ENCODE measurements at places on chromosomes 3 and 15.

GRCh38 chr15:48602358-48603122 is 43.0 kb downstream of the FBN1 start:
- no peak for DNase-seq

DNA sequence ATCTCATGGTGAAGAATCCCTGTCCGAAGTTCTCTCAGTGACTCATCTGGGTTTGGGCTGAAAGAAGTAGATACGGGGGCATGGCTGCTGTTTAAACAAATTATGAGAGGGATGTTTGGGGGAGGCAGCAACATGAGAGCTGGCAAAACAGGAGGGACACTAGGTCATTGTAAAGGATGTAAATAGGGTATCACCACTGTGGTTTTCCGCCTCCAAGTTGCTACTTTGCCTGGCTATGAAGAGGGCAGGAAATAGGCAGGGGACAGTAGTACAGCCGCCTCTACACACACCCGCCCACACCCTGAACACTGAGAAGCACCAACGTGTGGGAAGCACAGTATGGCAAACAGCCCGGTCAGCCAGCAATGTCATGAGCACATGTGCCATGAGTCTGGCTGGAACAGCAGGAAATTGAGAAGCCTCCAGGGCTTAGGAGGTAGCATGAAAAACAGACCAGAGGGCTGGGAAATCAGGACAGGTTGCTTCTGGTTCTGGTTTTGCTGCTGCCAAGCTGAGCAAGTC is 17.1 kb downstream of the HEXA start:
- DNase-seq = no peak

DNA sequence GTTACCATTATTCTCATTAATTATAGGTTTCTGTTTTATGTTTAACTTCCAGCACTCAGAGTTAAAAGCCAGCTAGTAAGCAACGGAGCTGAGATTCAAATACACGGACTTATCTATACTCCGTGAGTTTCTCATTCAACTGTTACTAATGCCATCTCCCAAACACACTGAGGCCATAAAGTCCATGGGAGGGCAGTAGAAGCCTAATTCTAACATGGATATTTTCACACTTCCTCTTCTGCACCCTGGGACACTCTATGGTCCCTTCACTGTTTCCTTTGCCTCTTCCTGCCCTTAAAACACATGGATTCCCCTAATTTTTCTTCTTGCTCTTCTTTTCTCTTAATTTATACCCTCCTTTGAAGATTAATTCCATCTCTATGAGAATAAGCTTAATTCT is 245.0 kb downstream of the KLF13 start:
- DNase-seq = no peak

DNA sequence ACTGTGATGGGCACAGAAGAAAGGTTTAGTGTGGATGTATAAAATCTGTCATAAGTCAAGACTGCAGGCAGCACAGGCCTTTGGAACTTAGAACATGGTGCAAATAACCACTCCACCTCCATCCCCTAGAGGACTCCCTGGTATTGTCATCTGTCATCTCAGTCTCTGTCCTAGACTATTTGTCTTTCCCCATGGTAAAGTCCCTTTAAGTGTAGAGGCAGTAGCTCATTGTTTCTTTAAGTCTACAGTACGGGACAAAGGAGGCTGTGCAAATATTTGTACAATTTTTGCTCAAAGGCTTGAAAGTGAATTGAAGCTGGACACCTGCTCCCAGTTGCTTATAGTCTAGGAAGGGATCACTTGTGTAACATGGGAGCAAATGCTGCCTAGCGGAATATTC is 3.2 kb upstream of the PXYLP1 start:
- no peak for DNase-seq

DNA sequence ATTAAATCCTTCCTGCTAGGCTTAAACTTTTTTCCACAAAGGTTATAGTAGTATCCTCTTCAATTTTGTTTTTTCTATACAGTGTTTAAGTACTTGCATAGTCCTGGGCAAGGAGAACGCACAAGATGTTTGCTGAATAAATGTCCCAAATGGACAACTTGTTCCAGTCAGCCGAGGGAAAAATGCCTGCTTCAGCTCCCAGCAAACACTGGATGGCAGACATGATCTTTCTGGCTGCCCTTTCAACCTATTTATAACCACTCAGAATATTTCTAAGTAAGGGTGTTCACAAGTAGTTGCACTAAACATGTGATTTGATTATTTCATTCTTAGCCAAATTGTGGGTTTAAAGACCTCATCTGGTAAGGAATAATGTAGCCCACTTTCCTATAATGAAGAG is 29.8 kb downstream of the GNB4 start:
- DNase-seq = no peak
